ENCODE measurements at places on chromosomes 1 and 21.

DNA sequence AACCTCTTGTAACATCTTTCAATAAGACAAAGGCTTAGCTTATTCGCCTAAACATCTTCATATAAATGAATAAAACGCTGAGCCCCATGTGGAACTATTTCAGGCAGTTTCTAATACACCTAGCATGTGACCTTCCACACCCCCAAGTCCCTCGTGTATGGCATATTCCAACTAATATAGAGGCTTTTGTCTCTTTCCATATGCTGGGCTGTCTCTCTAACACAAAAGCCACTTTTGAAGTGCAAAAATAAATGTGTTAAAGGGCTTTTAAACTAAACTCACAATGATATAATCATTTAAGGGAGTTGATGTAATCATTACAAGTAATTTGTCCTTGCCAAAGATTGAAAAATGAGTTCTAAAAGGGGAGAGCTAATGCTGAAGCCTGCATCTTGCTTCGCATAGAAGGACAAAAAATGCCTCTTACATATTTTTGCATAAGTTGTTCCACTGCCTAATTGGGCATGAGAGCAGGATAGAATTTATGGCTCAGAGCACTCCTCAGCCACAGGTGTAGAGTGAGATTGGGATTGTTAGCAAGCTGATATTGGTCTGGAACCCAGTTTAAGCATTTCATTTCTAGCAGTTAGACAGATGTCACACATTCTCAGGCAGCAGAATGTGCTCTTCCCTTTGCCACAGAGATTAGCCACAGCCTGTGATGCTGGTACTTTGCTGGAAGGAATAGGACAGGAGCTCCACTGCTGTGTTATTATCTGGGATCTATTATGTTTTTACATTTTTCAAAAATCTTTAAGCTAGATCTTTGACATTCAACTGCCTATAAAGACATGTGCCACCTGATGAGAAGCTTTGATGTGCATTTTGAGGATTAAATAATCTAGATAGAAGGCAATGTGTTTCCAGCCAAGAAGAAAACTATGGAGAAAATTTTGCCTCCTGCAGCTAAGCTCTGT is 1044.4 kb downstream of the ADGRL2 start:
- DNase-seq: no peak

GRCh38 chr1:121522061-121522759 is 337.4 kb downstream of the SRGAP2C start:
- no peak for DNase-seq

- no peak for DNase-seq
These were observed 68.4 kb upstream of the ABCG1 start for GRCh38 chr21:42150474-42151085.

GRCh38 chr1:42350086-42350485 is 15.1 kb upstream of the FOXJ3 start:
- DNase-seq: no peak

GRCh38 chr1:150575518-150576366 is 3.7 kb downstream of the MCL1 start:
- no peak for DNase-seq

- no peak for DNase-seq
These were observed 17.2 kb upstream of the FYB2 start for GRCh38 chr1:56836359-56836758.

DNA sequence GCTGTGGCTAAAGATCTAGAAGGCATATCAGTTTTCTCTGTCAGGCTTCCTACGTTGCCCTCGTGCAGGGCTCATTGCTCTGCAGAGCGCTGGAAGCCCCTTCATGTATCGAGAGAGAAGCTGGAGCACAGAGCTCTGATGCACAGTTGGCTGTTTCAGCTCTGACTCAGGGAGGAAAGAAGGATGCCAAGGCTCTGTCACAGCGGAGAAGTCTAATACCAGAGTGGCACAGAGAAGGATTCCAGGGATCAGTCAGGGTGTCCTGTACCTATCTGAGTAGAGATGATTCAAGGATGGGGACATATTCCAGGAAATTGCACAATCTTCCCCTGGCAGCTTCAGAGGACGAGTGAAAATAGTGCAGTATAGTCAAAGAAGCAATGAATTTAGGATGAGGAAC is 179.2 kb upstream of the FMN2 start:
- DNase-seq: no peak

DNA sequence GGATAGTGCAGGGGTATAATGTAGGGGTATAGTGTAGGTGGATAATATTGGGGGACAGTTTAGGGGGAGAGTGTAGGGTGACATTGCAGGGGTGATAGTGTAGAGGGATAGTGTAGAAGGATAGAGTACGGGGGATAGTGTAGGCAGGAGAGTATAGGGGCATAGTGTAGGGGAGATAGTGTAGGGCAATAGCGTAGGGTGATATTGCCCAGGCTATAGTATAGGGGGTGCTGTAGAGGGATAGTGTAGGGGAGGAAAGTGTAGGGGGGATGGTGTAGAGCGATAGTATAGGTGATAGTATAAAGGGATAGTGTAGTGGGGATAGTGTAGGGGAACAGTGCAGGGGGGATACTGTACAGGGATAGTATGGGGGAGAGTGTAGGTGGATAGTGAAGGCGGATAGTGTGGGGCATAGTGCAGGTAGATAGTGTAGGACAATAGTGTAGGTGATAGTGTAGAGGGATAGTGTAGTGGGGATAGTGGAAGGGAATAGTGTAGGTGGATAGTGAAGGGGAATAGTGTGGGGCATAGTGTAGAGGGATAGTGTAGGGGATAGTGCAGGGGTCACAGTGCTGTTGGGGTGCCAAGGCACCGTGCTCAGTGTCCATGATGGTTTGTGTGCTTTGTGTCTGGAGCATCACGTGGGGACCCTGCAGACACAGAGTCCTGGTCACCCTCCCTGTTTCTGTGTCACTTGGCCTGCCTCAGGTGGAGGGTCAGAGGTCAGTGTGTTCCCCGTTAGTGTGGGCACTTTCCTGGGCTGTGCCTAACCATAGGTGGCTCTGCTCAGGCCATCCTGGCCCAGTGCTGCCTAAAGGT is 10.5 kb upstream of the ARF1 start:
- DNase-seq: no peak

Measured in stimulated activated CD4-positive, alpha-beta T cell treated with anti-CD3 and anti-CD28 coated beads, Interleukin-12 subunit alpha, Interleukin-12 subunit beta, amount 100 ng/mL, for 4 hours (primary cell).